ENCODE measurements at places on chromosomes 16 and 17. TPM values are rescaled to one million over a fixed set of nuclear protein-coding genes. Genes with fewer than 3 reads are reported as not detected.

GP1BA gene
- total RNA-seq: 0.49 TPM

CCL23 gene
- not detected for total RNA-seq

HOXB2 gene
- 12.9 TPM for total RNA-seq

SLC5A2 gene
- total RNA-seq: not detected

SLC9A5 gene
- total RNA-seq: 3.6 TPM

CRHR1 gene
- not detected for total RNA-seq

ERI2 gene
- 8.1 TPM for total RNA-seq

ZMYND15 gene
- total RNA-seq: 0.13 TPM

GRCh38 chr16:27951489-27952120, 111.9 kb downstream of the GSG1L start:
- DNase-seq: no peak

- DNase-seq: no peak
Measured at GRCh38 chr17:63768433-63768832, 5.0 kb downstream of the CCDC47 start.

GRCh38 chr16:54455030-54455725, 168.6 kb upstream of the IRX3 start:
- DNase-seq: no peak

DNA sequence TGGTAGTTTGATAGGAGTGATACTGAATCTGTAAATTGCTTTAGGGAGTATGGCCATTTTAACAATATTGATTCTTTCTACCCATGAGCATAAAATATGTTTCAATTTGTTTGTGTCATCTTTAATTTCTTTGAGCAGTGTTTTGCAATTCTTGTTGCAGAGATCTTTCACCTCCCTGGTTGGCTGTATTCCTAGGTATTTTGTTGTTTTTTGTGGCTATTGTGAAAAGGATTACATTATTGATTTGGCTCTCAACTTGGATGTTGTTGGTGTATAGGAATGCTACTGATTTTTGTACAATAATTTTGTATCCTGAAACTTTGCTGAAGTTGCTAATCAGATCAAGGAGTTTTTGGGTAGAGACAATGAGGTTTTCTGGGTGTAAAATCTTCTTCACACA, 3.2 kb downstream of the KRTAP9-9 start:
- no peak for DNase-seq

- DNase-seq: no peak
Measured at GRCh38 chr17:42849451-42850181, 1.4 kb upstream of the AOC3 start.

- DNase-seq: no peak
Measured at GRCh38 chr17:61453566-61454380, 1.6 kb downstream of the TBX4 start.

DNA sequence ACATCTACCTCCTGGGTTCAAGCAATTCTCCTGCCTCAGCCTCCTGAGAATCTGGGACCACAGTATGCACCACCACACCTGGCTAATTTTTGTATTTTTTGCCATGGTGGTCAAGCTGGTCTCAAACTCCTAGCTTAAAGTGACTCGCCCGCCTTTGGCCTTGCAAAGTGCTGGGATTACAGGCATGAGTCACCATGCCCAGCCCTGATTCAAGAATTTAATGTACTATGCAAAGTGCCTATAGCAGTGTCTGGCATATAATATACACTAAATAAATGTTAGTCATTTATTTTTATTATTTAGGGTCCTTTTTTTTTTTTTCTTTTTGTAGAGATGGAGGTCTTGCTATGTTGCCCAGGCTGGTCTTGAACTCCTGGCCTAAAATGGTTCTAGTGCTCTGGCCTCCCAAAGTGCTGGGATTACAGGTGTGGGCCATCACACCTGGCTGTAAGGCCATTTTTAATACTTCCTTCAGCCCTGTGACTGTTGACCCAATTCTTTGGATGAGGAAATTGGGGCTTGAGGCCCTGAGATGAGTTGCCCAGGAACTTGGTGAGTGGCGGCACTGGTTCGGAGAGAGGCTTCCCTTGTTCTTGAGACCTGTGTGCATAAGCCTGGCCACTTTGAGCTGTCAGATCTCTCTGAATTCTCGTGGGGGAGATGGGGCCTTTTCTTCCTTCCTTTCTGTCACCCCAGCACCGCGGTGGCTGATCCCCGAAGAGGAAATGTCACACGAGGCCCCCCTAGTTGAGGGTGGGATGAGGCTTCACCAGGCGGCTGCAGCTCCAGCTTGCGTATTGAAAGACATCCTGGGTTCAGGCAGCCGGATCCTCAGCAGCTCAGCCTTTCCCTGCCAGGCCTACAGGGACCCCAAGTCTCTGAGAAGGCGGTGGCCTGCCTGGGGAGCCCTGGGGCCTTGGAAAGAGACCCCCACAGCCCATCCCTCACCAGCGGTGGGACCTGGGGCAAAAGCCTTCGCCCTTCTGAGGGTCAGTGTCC, 38.7 kb downstream of the LAT start:
- no peak for DNase-seq

- no peak for DNase-seq
Measured at GRCh38 chr17:77513045-77513444, 372.3 kb downstream of the SEC14L1 start.

DNA sequence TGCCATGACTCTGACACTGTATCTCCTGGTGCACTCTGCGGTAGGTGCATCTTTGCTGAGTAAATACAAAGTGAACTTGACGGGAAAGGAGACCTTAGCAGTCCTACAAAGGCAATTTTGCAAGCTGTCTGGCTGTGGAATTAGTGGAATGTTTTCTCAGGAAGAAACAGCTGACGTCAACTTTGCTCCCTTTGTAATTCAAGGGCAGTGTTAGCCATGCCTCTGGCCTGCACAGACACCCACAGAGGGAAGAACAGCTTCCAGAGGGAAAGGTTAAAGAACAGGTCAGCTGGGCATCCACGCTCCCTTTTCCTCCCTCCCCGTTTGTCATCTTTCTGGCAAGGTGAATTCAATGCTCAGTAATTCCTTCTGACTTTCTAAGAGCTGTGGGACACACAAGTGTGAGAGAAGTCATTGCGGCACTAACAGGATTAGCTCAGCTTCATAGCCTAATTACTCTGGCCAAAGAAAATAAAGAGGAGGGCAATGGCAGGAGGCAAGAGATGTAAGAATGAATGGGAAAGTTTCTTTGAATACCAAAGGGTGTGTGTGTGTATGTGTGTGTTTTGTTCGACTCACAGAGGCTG, 476.9 kb upstream of the GOT2 start:
- no peak for DNase-seq

Data from activated T-cell treated with anti-CD3 and anti-CD28 coated beads, Interleukin-2, amount 50 U/mL, for 4 hours (primary cell).